Stimulated activated CD8-positive, alpha-beta memory T cell treated with anti-CD3 and anti-CD28 coated beads, Interleukin-4, amount 100 ng/mL, for 1 hour (primary cell): ENCODE measurements at places on chromosomes 12 and 14.

DNA sequence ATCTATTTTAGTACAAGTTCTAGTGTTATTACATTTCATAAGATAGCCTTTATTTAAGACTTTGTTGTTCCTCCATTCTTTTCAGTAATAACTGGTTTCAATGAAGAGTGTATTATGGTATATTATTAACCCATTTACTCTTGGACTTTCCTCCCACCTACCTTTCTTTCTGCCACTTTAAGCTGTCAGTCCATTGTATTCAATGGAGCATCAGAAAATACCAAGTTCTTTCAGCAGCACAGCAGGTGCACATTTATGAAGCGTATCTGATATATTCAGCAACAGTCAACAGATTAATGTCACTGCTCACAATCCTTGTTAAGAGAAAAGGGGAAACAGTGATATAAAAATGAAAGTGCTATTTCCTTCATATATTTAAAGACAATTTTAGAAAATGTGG is 660.9 kb downstream of the C12orf50 start:
- DNase-seq, result no peak

- no peak for DNase-seq
These were observed 52.8 kb downstream of the IGF1 start for GRCh38 chr12:102427543-102427941.

- DNase-seq, result no peak
These were observed 791.5 kb upstream of the MGAT4C start for GRCh38 chr12:87047691-87048090.

GRCh38 chr12:110199339-110200123 is 75.4 kb downstream of the IFT81 start:
- DNase-seq, result no peak

DNA sequence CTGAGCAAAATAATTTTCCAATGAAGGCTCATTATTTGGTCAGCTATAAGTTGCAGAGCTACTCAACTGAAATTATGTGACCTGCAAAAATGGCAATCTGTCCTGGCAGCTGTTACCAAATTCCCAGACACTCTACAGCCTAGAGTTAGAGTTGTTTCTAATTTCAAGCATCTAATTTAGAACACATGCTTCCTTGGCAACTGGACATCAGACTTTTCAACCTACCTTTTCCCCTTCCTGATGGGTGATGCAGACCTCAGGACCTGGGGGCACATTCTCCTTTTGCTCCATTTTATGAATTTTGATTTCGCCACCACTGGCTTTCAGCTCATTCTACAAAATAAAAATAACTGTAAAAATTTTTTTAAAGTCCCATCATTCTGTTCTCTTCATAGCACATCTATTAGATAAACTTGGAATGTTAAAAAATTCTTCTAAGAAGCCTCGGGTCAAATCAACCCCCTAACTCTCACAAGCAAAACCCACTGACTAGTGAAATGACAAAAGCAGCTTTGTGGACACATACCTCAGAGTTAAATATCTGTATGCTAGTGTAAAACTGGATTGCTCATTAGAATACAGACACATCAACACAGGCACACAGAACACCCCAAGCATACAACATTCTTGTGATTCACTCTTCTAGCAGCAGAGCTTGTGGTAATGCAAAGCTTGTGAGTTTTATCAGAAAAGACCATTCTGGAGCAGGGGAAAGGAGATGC is 33.5 kb upstream of the CERS5 start:
- DNase-seq, result no peak

DNA sequence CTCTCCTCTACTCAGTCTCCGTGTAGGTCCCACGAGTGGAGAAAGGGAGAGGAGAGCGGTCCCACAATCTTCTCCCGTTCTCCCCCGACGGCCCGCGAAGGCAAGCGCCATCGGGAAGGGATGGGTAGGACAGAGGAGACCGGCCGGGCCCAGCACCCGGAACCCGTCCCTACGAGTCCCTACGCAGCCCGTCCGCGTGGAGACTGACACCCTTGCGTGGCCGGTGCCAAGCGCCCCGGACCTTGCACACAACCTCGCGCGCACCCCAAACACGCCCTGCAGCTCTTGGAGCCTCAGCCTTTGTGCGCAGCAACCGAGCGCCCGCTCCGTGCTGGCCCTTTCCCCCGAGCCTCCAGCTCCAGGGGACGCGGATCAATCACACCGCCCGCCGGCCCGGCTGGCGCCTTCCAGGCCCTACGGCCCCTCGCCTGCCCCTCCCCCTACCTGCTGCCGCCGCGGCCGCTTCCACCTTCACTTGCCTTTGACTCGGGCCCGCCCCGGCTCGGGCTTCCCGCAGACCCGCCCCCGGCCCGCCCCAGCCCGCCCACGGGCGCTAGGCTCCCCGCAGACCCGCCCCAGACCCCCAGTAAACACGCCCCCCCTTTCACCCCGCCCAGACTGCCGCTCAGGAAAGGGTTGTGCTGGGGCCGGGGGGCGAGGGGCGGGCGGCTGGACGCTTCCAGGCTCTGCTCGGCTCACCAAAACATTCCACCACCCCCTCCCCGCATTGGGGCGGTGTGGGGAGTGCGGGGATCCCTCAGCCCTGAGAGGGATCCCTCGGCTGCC is at the start of gene NDRG2:
NDRG2 (minus strand) TSS at position 477 of the 786 bp plus-strand sequence. CDS start 1,746 bp downstream, outside the sequence.
- peak; percentile 59 for DNase-seq

DNA sequence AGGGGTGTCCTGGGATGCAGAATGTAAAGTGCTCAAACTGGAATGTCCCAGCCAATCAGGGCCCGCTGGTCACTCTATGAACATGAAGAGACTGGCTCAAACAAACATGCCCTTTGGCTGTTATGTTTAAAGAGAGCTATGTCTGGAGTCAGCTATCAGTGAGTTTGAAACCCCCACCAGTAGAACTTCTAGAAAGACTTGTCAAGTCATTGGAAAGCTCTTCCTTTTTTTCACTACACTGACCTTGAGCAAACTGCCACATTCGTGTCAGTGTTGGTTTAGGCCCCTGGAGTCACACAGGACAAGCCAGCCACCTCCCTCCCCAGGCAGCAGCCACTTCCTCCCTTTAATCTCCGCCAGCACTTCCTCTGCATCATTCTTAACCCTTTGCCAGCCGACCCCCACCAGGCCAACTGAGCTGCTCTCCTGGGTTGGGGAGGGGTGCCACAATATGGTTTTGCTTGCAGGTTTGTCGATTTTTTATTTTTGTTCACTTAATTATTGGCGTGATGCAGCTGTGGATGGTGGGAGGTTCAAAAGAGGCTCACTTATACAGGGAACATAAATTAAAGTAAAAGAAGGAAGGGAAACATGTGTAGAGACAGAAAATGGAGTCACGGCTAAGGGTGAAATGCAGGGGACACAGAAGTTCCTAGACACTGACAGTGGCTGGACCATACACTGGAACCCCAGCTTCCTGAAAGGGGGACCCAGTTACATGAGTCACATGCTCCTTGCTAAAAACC is 25.3 kb downstream of the CMKLR1 start:
- no peak for DNase-seq

DNA sequence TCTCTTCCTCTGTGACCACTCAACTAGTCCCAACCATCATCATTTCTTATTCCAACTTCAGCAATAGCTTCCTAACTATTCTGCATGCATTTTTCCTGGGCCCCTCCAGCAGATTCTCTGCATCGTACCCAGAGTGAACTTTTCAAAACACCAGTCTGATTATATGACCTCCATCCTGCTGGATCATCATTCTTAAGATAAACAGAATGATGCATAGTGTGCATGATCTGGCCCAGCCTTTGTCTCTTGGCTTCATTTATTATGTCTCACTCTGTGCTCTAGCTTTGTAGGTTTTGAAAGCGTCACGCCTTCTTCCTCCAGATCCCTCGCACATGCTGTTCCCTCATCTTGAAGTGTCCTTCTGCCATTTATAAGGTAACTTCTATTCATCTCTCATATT is 46.3 kb upstream of the SLC38A4 start:
- no peak for DNase-seq

DNA sequence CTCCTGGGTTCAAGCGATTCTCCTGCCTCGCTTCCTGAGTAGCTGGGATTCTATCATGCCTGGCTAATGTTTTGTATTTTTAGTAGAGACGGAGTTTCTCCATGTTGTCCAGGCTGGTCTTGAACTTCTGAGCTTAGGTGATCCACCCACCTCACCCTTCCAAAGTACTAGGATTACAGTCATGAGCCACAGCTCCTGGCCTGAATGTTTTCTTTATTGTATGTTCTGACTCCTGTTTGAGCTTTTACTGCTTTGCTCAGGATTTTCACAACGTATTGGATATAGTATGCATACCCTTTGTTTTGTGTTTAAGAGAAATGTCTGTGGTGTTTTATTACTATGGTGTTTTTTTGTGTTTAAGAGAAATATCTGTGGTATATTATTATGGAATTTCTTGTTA is 37.2 kb downstream of the ATF7IP start:
- DNase-seq, result no peak
